ENCODE measurements at places on chromosomes 3 and 15.

GRCh38 chr3:89221924-89222323 is 114.5 kb downstream of the EPHA3 start:
- no peak for DNase-seq

- no peak for DNase-seq
These were observed 83.9 kb downstream of the ANXA2 start for GRCh38 chr15:60313906-60314305.

DNA sequence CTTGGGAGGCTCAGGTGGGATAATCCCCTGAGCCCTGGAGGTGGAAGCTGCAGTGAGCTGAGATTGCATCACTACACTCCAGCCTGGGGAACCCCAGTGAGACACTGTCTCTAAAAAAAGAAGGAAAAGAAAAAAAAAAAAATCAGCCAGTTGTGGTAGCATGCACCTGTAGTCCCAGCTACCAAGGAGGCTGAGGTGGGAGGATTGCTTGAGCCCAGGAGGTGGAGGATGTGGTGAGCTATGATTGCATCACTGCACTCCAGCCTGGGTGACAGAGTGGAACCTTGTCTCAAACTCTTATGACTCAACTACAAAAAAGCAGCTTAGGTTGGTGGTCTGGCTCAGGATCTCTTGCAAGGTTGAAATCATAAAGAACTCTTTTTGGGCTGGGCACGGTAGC is 19.3 kb upstream of the GPX1 start:
- peak; percentile 70 for DNase-seq

GRCh38 chr3:3778641-3779270 is 20.5 kb upstream of the LRRN1 start:
- DNase-seq, result no peak
